ENCODE measurements at places on chromosomes 2 and 18.

GRCh38 chr2:162379719-162380580 lies 36.0 kb downstream of the GCA start:
- H3K4me3 ChIP-seq = no peak overlapping the region
- H3K36me3 ChIP-seq = no peaks in the 10 kb centered on the region

DNA sequence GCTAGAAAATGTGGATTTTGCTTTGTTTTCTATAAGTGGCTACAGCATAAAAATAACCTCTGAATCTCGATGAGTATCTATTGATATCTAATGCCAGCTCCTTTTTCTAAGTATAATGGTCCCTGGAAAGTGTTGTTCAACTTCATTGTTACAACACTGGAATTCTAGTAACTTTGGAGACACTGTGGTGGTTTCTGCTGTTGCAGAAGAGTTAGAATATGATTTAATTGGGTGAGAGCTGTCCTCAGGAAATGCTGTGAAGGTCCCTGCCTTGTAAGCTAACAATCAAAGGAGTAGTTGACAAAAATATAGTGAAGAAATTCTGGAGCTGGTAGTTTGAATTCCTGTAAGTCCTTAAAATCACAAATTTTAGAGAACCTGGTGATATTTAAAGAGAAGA lies 62.1 kb downstream of the C18orf63 start:
- H3K27ac ChIP-seq = no peak overlapping the region
- no peaks in the 10 kb centered on the region for H3K27me3 ChIP-seq
- peaks cover 7% of the 10 kb centered on the region for H3K36me3 ChIP-seq
- no peak for DNase-seq
- H3K4me1 ChIP-seq = peaks cover 19% of the 10 kb centered on the region
- no peak overlapping the region for H3K4me3 ChIP-seq

- no peaks in the 10 kb centered on the region for H3K36me3 ChIP-seq
- no peaks in the 10 kb centered on the region for H3K4me1 ChIP-seq
- H3K4me3 ChIP-seq = no peak overlapping the region
- DNase-seq = no peak
These were observed 50.4 kb downstream of the ZC3H8 start for GRCh38 chr2:112204411-112204810.

- no peak overlapping the region for H3K4me3 ChIP-seq
- H3K27me3 ChIP-seq = peaks cover 7% of the 10 kb centered on the region
- no peak overlapping the region for H3K27ac ChIP-seq
- no peaks in the 10 kb centered on the region for H3K36me3 ChIP-seq
- DNase-seq = no peak
These were observed 98.4 kb upstream of the NEUROD1 start for GRCh38 chr2:181778621-181779201.

DNA sequence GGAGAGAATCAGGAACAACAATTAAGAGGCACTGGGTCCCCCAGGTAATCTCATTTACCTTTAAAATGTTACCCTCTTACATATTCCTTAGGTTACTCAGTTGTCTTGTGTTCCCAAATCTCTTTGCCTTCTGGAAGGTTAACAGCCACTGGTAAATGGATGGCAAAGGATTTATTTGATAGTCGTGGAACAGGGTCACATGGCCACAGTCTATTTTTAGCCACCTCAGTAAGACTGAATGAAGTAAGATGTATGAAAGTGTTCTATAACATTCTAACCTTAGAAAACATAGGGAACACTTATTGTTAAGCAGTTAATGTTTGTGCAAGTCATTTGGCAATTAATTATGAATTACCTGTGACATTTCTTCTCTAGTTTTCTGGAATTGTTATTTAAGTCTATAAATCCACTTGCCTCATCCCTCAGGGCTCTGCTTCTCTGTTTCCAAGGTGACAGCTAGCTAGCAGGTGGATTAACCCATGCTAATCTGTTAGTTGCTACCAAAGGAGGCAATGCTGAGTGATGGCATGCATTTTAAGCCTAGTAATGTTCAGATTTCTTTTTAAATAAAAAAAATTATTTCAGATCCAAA lies 211.0 kb downstream of the PIK3C3 start:
- no peak overlapping the region for H3K27ac ChIP-seq
- H3K4me3 ChIP-seq = no peak overlapping the region
- H3K36me3 ChIP-seq = no peaks in the 10 kb centered on the region
- no peaks in the 10 kb centered on the region for H3K4me1 ChIP-seq
- DNase-seq = no peak

DNA sequence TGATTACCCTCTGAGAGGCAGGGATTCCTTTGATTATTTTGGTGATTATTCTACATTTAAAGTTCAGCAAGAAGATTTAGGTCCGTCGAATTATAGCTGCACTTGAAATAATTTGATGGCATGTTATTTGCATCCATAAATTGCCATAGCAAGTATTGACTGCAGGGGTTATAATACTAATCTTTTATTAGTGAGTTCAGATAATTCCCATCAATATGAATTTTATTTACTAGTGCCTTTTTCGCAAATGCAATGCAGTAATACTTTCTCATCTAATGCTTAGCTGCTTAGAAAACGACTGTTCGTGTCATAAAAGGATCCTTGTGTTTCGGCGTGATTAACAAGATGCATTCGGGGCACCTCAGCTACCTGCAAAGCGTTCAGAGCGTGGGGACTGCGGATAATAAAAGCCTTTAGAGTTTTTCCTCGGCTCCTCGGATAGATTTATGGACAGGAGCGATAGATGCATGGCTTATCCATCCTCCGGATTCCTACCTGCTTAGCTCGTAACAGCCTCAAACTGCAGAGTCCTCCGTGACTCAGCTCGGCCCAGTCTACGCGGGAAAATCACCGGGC lies 2.5 kb upstream of the GBX2 start:
- H3K27me3 ChIP-seq = peaks cover 54% of the 10 kb centered on the region
- H3K4me3 ChIP-seq = no peak overlapping the region
- no peak overlapping the region for H3K27ac ChIP-seq
- DNase-seq = no peak
- no peaks in the 10 kb centered on the region for H3K36me3 ChIP-seq

DNA sequence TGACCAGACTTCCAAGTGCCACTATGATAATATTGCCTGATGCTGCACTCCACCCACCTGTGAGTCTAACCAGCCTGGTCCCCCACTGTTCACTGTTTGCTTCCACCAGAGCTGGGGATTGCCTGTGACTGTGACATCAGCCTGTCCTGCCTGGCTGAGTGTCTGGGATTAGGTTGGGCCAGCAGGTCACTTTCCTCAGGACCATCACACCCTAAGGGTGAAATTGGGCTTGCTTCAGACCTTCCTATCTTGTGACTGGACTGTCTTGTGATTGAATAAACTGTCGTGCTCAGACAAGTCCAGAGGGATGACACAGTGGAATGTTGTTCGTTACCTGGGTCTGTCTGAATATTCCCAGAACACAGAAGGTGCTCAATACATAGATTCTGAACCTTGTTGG lies 87.4 kb upstream of the HK2 start:
- no peak overlapping the region for H3K27ac ChIP-seq
- no peaks in the 10 kb centered on the region for H3K4me1 ChIP-seq
- no peaks in the 10 kb centered on the region for H3K36me3 ChIP-seq
- H3K27me3 ChIP-seq = peaks cover 50% of the 10 kb centered on the region
- no peak for DNase-seq

GRCh38 chr2:177758591-177759371 lies 313.8 kb downstream of the PDE11A start:
- H3K27ac ChIP-seq = no peak overlapping the region
- peaks cover 3% of the 10 kb centered on the region for H3K4me1 ChIP-seq
- H3K27me3 ChIP-seq = peaks cover 80% of the 10 kb centered on the region

- peaks cover 68% of the 10 kb centered on the region for H3K36me3 ChIP-seq
- peak overlapping the region; percentile 85 for H3K27ac ChIP-seq
- no peak for DNase-seq
- H3K4me3 ChIP-seq = no peak overlapping the region
- H3K4me1 ChIP-seq = peaks cover 63% of the 10 kb centered on the region
These were observed 14.8 kb downstream of the ASB1 start for GRCh38 chr2:238441262-238442114.
